ENCODE measurements at places on chromosomes 12 and 14.

DNA sequence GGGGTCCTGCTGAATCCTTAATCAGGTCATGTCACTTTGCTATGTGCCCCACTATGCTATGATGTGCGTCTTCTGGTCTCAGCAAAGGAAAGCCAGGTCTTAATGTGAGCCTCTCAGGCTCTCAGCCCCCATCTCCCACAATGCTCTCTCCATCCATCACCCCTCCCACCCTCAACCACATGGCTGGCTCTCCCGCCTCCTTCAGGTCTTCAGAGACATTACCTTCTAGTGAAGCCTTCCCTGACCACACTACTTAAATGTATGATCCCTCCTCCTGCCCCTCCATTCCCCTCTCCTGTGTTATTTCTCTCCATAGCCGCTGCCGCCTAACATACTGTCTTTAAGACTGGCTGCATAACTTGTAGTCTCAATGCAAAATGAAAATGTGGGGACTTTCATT is 50.5 kb downstream of the KRT80 start:
- DNase-seq, result no peak

DNA sequence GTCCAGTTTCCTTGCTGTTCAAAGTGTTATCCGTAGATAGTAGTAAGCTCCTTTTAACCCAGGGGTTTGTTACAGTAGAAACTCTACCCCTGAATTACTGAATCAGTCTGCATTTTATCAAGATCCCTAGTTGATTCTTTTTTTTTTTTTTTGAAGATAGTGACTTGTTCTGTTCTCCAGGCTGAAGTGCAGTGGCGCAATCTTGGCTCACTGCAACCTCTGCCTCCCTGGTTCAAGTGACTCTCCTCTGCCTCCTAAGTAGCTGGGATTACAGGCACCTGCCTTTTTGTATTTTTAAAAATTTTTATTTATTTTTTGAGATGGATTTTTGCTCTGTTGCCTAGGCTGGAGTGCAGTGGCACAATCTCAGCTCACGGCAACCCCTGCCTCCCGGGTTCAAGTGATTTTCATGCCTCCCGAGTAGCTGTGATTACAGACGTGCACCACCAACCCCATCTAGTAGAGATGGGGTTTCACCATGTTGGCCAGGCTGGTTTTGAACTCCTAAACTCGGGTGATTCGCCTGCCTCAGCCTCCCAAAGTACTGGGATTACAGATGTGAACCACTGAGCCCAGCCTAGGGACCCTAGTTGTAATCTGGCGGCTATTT is 10.5 kb downstream of the LARP4 start:
- no peak for DNase-seq

GRCh38 chr12:46402451-46402850 is 29.9 kb upstream of the SLC38A2 start:
- peak; percentile 77 for DNase-seq

GRCh38 chr12:115619889-115620288 is 657.6 kb downstream of the MED13L start:
- DNase-seq, result no peak

- DNase-seq, result peak; percentile 67
Observed at GRCh38 chr12:22271023-22271422, 63.5 kb downstream of the ST8SIA1 start.

GRCh38 chr12:121916719-121917118 is 1.7 kb upstream of the CFAP251 start:
- no peak for DNase-seq

GRCh38 chr14:31203414-31203742 is 4.2 kb downstream of the HECTD1 start:
- DNase-seq, result no peak

- no peak for DNase-seq
Observed at GRCh38 chr14:68759017-68759560, 33.8 kb downstream of the ZFP36L1 start.

GRCh38 chr12:3119756-3120601 is 42.8 kb downstream of the TSPAN9 start:
- DNase-seq, result peak; percentile 75

DNA sequence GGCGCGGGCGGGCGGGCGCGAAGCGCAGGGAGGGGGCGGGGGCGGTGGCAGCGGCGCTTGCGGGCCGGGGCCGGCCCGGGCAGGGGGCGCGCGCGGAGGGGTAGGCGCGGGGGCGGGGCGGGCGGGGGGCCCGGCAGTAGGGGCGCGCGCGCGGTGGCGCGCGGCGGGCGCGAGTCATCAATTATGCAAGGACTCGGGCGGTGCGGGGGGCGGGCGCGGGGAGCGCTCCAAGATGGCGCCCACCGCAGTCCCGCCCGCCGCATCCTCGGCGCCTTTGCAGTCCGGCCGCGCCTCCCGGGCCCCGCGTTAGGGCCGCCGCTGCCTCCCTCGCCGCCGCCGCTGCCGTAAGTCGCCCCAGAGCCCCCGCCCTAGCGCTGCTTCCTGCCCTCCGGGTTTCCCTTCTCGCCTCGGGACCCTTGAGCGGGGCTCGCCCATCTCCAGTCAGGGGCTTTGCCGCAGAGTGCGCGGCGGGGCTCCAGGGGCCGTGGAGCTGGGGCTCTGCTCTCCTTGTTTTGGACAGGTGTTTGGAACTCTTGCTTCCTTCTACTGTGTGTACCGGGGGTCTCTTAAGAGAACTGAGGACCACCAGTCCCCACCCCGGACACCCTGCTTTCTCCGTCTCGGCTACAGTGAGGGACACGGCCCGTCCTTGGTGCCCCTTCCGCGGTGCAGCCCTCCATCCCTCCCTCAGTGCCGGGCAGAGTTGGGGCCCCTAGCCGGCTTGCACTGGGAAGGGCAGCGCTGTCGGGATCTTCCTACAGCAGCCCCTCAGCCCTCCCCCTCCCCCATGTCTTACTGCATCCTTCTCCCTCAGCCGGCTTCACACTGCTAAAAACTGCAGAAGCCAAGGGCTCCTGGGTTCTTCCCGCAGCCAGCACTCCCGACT is at the start of gene SCN8A:
SCN8A (plus strand) TSS at position 218 of the 886 bp plus-strand sequence. CDS start 71,585 bp downstream, outside the sequence.
- DNase-seq, result peak; percentile 90

GRCh38 chr12:20211981-20212421 is 156.3 kb upstream of the PDE3A start:
- no peak for DNase-seq

DNA sequence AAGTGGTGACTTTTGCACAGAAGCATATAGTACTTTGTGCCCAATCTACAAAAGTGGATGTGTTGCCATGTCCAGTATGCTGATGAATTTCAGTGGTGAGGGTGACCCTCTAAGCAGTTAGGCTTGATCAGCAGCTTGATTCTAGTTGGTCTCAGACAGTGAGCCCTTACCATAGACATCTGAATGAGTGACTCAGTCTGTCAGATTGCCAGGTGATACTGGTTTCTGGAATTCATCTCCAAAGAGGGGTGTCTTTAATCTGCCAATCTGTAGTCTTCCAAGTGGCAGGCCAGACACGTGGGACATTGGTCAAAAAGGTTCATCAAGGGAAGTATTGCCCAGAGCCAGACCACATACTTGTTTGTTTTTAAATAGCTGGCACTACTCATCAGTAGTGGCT is 187.4 kb upstream of the SLC16A7 start:
- DNase-seq, result no peak

GRCh38 chr14:96673706-96674105 is 123.5 kb upstream of the VRK1 start:
- DNase-seq, result no peak

DNA sequence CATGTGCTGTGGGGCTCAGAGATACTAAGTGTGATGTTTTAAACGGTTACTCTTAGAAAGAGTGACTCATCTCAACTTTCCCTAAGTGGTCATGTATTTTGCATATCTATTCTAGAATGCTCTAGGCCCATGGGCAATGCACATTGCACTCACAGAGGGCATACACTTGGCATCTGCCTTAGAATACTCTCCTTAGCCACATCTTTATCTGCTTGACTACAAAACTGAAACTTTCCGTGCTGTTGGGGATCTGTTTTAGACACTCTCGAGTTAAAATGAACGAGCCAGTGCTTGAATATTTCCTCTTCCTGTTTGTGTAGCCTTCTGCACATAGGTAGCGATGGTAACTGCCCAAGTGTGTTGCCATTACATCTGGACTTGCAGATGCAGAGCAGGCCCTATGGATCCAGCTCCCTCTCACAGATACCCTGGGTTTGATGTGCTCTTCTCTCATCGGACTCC is 180.5 kb downstream of the CAND1 start:
- no peak for DNase-seq

- no peak for DNase-seq
Observed at GRCh38 chr14:33940561-33941011, 10.3 kb downstream of the EGLN3 start.

- peak; percentile 67 for DNase-seq
Observed at GRCh38 chr12:93803424-93803807, 126.2 kb downstream of the CRADD start.

Measured in AG20443 (cell line).